EH (cell line): ENCODE measurements at places on chromosomes 7 and 10.

GRCh38 chr10:62284221-62284620, 15.6 kb upstream of the RTKN2 start:
- DNase-seq: no peak

DNA sequence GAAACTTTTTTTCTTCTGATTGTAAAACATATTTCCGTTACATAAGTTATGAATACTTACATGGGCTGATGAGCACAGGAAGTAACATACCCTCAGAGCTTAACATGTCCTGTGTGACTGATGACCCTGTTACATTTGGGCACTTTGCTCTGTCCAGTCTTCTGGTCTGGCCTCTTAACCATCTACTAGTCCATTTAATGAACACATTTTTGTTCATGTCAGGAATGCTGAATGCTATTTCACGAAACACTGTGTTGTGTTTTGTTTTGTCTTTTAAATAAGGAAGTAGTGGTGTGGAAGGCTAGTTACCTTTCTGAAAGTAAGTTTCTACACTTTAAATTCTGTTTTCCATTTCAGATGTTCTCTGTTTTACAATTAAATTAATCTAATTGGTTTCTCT, 77.7 kb downstream of the RBM33 start:
- no peak for DNase-seq

DNA sequence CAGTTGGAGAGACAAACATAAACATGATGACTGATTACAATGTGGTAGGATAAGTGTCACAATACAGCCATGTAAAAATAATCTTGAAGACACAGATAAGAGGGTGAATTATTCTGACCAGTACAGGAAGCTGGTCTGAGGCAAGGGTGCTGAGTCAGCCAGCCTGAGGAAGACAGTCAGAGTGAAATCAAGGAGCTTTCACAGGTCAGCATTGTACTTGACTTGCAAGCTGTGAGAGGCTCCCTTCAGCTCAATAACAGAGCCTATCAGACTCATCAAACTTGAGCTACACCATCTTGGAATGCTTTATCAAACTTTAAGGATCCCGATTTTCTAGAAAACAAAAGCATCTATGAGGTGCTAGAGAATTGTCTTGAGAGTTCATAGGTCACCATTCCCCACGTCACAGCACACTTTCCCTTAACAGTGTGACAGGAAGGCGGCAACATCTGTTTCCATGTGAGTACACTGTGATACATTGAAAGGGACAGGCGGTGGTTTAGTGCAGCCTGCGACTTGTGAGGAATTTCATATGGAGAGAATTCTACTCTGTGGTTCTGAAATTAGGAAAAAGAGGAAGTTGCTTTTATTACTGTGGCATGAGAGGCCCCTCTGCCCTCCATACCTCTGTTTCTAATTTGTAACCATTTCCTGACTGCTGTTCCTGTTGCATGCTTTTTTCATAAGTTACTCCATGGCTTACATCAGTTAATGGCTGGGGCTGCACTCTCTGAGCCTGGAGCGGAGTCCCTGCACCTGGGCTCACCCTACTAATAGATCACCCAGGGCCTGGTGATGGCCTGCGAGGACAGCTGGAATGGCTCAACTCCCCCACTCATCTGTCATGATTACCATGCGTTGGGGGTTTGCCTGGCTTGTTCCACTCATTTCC, 417.1 kb downstream of the SUGCT start:
- peak; percentile 84 for DNase-seq

DNA sequence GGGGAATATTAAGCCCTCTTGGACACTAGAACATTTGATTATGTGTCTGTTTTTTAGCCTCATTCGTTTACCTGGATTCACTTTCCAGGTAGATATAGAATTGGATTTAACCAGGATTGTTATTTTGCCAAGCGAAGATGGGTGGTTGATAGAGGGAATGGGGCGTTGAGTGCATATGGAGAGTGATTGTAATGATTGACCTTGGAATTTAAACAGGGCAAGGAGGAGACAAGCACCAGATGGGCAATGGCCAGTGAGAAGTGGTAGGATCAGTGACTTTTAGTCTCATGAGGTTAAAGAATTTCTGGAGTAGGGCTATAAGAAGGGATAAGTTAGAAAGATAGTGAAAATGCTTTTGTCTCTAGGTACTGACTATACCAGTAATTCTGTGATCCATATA, 211.2 kb upstream of the CSTF2T start:
- DNase-seq: no peak

- no peak for DNase-seq
Observed at GRCh38 chr7:155358066-155358947, 60.6 kb downstream of the INSIG1 start.

- DNase-seq: no peak
Observed at GRCh38 chr10:32114508-32114907, 58.3 kb upstream of the KIF5B start.

DNA sequence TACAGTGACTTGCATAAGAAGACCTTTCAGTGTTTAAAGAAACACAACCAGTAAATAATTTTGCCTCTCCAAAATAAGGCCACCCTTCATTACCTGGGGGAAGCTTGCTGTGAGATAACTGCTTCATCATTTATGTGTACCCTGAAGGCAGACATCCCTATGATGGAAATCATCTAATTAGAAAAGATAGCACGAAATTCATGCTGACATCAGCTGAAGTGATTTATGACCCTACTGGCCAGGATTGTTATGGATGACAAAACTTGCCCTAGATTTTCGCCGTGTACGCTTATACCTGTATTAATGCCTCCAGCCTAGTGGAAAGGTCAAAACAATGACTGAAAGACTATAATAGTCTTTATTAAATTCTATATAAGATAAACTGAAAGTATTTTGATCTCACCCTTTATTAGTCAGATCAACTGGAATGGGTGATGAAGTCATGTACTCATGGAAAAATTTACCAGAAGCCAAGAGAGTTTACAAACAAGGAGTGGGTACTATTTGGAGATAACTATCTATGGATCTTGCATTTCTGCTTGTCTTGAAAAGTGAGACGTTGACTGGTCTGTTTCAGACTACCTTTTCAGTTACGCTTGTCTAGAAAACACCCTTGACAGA, 114.2 kb downstream of the PPP1R3A start:
- DNase-seq: no peak

DNA sequence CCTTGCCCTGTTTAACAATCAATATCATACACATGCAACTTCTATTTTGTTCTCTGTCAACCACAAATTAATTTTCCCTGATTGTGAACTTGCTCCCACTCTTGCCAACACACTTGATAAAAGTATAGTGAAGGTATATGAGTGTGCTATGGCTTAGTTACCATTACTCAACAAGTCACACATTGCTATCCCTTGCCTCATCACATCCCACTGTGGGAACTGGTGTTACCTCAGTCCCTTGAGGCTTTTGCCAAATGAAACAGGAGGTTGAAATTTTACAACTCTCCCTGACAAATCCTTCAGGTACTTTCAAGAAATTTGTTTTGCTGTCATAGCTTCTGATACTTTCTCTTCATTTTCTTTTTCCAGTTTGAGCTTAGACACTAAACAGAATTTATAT, 472.5 kb upstream of the SEMA3D start:
- DNase-seq: no peak

GRCh38 chr10:43573250-43574000, 991 bp downstream of the ZNF239 start:
- DNase-seq: peak; percentile 21

- DNase-seq: no peak
Observed at GRCh38 chr10:12487366-12487765, 138.0 kb downstream of the CAMK1D start.

- no peak for DNase-seq
Observed at GRCh38 chr7:44976040-44976745, 2.6 kb downstream of the MYO1G start.

- no peak for DNase-seq
Observed at GRCh38 chr10:15432266-15432665, 61.2 kb upstream of the FAM171A1 start.

GRCh38 chr10:1754506-1755153, 17.3 kb upstream of the ADARB2 start:
- DNase-seq: no peak

- no peak for DNase-seq
Observed at GRCh38 chr7:2497500-2498336, 21.5 kb upstream of the GRIFIN start.

DNA sequence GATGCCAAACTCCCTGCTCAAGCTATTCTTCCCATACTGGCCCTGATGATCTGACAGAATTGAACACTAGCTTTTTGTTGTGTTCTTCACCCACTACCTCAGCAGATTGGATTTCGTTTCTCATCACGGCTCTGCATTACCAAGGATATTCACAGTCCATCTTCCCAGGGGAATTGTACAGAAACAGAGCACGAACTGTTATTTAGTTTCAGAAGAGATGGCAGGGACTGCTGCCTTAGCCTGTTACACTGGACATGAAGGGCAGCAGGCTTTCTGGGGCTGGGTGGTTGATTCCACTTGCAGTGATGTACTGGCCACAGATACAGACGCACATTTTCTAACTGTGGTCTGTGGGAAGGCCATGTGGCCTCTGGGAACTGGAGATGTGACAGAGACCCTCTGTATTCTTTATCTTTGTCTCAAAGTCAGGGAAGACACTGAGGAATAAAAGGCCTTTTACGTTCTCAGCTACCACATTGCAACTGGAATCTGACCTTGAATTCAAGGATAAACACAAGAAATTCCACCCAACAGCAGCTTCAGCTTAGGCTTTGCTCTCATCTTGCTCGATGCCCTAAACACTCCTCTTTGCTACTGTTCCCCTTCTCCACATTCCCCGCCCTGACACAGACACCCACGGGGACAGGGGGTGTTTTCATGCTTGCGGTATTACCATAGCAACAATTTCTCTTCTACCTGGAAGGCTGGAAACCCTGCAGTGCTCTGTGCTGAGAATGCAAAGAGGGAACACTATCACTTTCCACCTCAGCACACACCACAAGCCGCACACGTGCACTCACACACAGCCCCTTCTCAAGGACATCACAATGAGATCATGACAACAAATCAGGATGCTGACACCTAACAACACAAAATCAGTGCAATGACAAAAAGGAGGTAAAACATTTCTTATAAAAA, 81.7 kb downstream of the RNF216 start:
- no peak for DNase-seq

DNA sequence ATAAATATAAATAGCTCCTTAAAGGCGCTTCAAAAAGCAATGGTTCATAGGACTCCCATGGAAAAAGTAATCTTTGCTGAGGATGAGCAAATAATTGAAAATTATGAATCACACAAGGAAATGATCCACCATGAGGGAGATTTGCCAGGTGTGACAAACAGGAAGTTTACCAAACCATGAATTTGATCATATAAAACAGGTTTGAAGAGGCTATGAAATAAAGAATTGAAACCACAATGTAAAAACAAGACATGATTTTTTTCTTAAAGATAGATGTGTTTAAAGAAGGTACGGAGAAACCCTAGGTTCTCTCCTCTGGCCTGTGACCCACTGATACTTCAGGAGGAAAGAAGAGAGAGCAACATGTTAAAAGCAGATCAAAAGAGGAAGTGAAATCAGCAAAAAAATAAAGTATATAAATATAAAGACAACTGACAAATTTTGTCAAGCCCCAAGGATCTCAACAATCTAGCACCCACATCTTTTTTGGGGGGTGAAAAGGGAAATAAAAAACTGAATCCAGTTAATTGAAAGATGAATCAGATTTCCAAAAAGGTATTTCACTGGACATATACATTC, 111.3 kb upstream of the ASAH2 start:
- no peak for DNase-seq

GRCh38 chr7:22094413-22095342, 149.0 kb upstream of the CDCA7L start:
- peak; percentile 71 for DNase-seq

GRCh38 chr7:2554661-2555111, 638 bp downstream of the BRAT1 start:
- no peak for DNase-seq

- no peak for DNase-seq
Observed at GRCh38 chr7:114956702-114957101, 34.8 kb downstream of the MDFIC start.

DNA sequence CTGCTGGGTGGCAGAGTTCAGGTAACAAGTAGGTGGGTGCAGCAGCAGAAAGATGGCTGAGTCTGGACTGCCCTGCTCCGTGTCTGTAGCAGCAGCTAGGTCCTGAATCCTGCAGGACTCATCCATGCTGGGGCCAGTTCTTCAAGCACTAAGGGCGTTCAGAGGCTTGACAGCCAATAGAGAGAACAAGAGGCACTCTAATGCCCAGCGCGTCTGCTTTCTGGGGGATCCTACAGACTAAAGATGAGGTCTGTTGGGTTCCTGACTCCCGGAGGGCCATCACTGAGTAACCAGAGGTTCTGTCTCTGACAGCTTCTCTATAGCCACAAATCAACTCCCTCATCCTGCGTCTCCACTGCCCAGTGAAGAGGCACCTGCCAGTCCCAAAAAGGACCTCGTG, 125.5 kb downstream of the PTPN20 start:
- DNase-seq: no peak

- DNase-seq: no peak
Observed at GRCh38 chr10:101219139-101219945, 9.9 kb downstream of the LBX1 start.

DNA sequence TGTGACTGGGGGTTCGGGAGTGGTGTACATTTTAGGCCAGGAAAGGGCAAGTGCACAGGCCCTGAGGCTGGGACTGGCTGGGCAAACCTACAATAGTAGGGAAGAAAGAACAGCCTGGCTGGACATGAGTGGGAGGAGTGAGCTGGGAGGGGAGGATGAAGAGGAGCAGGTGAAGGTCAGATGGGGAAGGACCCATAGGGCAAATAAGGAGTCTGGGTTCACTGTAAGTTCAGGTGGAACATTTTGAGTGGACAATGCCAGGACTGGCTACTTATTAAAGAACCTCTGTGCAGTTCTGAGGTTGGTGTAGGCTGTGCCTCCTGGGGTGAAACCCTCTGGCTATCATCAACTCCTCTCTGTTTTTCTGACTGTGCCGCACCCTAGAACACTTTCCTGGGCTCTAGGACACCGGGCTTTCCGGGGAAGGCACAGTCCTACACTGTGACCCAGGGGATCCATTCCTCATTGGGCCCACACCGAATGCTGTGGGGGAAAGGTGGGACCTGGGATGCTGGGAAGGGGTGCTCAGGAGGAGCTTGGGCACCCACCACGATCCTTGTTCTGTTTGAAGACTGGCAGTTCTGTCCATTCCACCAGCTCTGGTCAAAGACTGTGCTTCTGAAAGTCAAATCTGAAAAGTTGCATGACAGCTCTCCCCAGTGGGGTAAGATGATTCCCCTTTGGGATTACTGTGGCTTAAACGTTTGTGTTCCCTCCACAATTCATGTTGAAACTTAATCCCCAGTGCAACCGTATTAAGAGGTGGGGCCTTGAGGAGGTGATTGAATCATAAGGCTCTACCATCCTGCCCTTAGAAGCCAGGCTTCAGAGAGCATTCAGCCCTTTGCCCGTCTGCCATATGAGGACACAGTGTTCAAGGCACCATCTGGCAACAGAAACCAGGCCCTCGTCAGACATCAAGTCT, 4.0 kb upstream of the MMP21 start:
- DNase-seq: no peak

- DNase-seq: no peak
Observed at GRCh38 chr10:86364491-86365345, 1.9 kb downstream of the GRID1 start.
